ENCODE measurements at places on chromosomes 3 and 15. TPM values are rescaled to one million over a fixed set of nuclear protein-coding genes. Genes with fewer than 3 reads are reported as not detected.

The KLHL6 gene
- total RNA-seq = 1.5 TPM

The TLR9 gene
- 0.09 TPM for total RNA-seq

The LINGO1 gene
- 1.5 TPM for total RNA-seq

The HIGD2B gene
- not detected for total RNA-seq

The BHLHE40 gene
- total RNA-seq = 13.2 TPM

The SH3GL3 gene
- total RNA-seq = 8.6 TPM

DNA sequence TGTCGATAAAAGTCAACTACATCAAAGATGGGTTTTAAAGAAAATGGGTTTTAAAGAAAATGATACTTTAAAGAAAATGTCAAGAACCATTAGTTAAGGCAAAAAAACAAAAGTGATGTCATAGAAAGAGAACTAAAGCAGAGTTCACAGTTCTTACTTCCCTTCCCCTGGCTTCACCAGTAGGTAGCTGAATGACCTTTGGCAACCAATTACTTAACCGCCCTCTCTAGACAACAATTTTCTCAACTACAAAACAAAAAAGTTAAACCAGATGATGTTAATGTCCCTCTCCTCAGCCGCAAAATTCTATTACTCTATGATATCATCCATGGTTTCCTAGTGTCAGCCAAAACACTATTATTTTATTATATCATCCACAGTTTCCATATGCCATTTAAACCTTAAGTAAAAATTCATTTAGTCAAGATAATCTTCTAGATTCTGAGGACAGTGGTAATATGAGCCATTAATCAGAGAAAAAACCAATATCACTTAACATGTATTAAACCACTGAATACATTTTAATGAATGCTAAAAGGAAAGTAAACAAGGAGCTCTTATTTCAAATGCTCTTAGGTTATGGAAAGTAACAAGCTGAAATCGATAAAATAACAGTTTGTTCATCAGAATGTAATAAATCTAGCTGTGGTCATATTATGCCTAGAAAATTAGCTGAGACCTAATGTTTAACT, 13.1 kb downstream of the RYK start:
- DNase-seq = peak; percentile 57

DNA sequence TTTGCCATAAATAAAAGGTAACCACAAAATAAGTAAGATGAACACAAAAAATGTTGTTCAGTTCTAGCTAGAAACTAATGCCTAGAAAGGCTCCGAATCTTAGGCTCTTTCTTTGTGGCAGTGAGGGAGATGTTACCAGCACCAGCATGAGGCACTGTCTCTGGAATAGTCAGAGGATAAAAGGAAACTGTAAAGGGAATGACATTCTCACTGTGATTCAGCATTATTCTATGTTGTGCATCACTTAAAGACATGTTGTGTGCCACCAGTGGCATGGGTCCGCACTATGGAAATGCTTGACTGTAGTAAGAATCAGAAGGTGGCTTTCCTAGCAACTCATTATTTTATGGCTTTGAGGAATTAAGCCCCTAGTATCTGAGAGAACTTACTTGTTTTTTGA, 70.8 kb downstream of the SEC22A start:
- DNase-seq = no peak

- no peak for DNase-seq
These were observed 3.3 kb downstream of the RAB8B start for GRCh38 chr15:63192619-63193206.

GRCh38 chr3:51968883-51969678, 1.8 kb upstream of the PCBP4 start:
- no peak for DNase-seq

DNA sequence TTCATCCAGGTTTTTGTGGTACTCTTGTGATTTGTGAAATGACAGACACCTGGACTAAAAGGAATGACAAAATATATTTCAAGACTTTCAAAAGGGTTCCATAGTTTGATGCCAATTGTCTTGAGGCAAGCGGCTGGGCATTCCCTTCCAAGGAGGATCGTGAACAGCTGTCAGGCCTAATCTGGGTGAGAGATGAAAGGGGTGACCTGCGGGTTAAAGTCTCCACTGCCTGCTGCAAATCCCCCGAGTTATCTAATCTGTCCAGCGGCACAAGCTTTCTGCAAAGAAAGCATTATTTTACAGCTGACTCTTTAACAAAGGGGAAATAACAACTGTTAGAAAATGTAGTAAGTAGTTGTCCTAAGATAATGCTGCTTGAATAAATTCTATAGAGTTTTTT, 128.7 kb upstream of the MB21D2 start:
- peak; percentile 27 for DNase-seq

- DNase-seq = no peak
These were observed 2.0 kb downstream of the DCUN1D1 start for GRCh38 chr3:182978387-182978786.

DNA sequence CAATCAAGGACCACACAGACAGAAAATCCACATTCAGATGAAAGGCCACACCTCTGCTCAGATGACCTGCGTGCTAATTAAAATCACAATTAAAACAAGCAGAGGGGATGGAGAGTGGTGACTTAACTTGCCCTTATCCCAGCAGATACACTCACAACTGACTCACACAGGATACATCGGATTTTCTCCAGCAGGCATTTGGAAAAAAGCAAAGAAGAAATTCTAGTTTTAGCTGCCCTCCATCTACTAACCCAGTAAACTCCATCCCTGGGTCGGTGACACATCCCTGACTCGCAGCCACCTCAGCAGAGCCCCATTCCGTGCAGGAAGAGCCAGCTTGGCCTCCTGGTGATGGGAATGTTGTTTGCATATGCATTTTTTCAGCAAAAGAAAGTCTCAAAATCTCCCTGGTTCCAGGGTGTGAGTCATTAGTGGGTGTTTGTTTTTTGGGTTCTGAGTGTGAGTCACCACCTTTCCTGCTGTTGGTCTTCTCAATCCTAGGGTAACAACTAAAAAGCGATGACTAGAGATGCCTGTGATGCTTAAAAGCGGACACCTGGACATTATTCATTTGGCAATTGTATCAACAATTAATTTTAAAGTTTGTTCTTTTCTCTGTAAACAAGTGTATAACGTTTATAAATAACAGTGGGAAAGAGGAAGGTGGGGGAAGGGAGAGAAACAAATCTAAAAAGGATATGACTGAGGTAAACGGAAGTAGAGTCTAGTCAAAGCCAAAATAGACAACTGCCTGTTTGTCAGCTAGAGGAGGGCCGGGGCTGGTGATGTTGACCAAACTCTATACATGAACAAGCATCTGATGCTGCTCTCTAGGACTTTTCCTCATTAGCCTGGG, 49.8 kb upstream of the SLC4A7 start:
- DNase-seq = peak; percentile 47

GRCh38 chr3:13509816-13510192, 29.7 kb downstream of the HDAC11 start:
- DNase-seq = no peak

GRCh38 chr3:31503456-31503855, 29.3 kb upstream of the STT3B start:
- no peak for DNase-seq

- DNase-seq = no peak
These were observed 74.8 kb upstream of the RPL32 start for GRCh38 chr3:12916159-12916558.

DNA sequence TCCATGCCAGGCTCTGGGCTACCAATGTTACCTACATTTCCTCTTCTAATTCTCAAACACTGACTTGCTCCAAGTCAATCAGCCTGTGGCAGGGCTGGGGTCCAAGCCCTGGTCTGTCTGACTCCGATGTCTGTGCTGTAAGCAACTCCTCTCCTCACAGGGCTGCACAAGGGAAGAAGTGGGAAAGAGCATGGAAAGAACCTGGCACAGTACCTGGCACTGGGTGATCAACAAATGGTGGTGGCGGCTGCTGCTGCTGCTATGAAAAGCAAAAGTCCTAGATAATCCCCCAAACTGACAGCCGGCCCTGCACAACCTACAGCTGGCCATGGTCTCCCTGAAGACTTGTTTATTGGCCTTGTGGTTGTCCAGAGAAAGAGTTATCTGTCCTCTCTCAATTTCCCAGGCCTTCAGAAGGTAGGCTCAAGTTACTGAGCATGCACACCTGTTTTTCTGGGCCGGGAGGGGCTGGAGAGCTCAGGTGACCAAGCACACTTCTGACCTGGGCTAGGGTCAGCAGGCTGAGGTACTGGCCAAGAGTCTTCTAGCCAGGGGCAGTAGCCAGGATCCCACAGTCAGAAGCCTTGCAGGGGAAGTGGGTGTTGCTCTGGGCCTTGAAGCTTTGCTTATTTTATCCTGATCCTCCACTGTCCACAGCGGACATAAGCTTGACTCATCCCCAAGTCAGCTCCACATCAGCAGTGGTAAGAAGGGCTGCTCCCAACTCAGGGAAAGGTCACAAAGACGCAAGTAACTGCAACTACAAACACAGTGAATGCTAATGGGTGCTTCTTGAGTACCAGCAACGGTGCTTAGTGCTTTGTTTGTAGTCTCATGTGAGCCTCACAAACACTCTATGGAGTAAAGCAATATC, 35.3 kb upstream of the KY start:
- DNase-seq = peak; percentile 72

DNA sequence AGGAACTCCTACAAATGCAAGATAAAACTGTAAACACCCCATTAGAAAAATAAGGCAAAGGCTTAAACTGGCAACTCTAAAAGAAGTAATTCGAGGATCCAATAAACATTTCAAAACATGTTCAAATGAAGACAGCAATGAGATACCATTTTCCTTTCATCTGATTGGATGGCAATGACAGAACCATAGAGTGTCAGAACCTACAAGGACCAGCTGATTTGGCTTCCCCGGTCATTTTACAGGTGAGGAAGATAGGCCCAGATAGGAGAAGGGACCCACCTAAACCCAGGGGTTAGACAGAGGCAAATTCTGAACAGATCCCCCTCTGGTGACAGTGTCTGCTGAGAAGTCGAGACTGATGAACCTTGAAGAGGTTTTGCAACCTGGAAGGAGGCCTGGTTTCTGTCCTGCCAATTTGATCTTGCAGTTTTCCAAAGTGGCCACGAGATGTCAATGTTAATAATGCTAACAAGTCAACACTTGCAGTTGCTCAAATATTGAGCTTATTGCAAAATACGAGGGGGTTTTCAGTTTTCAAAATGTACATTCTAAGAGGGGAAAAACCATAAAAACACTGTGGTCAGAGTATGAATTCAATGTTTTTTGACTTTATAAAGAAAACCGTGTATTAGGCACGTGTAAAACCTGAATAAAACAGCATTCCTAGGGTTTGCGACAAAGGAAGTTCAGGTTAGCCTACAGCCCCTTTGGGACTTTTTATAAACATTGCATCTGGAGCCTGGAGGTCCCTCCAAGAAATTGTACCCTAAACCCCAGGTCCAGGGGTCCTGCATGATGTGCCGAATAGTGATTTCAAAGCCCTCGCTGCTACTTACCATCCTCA, 21.5 kb downstream of the CFAP161 start:
- DNase-seq = peak; percentile 81

DNA sequence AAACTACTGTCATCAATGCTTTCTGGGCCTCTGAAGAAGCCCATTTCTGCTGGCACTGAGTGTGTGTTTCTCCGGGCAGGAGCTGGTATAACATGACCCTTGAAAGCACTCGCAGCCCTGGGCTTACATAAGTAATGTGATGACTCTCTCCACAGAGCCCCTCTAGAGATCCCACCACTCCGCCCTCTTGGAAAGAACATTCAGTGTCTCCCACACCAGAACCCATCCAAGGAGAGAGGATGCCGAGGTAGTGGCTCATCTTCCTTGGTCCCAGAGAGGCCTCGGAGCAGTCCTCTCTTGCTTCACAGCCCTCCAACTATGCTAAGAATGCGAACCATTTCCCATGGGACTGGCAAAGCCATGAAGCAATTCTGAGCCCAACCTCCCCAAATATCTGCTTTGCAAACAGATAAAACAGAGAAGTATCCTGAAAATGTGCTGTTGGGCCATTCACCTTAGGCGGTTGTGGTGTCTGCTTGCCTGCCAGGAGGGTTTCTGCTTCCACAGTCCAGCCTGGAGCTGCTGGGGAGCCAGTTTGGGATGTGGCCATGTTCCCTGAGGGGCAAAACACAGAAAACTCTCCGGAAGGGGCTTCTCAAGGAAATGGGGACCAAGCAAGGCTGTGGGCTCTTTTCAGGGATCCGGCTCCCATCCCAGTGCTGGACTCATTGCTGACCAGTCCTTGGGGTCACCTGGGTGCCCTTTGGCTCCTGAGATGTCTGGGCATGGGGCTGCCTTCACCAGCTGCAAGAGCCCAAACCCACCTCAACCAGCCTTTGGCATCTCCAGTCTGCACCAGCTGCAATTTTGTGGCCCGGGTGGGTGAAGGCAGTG, 47.3 kb downstream of the AMOTL2 start:
- DNase-seq = peak; percentile 82

DNA sequence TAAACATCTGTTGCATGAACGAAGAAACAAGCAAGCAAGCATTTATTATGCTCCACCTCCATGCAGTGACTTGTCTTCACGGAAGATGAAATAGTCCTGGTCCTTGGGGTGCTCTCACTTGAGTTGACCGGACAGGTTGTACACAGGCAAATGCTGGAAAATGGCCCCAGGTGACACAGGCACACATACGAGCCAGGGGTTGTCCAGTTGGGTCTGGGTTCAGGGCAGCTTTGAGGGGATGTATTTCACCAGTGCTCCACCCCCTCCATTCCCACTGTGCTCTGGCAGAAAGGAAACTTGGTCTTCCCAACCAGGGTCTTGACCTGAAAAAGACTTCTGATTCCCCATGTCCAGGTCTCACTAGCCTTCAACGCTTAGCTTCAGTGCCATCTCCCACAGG, 48.3 kb upstream of the ITGA11 start:
- DNase-seq = no peak

GRCh38 chr3:127206611-127207516, 13.9 kb downstream of the PRR23E start:
- no peak for DNase-seq

- DNase-seq = no peak
These were observed 133.5 kb upstream of the TBL1XR1 start for GRCh38 chr3:177330779-177331178.

- DNase-seq = no peak
These were observed 7.6 kb upstream of the FOXB1 start for GRCh38 chr15:59996298-59997041.

DNA sequence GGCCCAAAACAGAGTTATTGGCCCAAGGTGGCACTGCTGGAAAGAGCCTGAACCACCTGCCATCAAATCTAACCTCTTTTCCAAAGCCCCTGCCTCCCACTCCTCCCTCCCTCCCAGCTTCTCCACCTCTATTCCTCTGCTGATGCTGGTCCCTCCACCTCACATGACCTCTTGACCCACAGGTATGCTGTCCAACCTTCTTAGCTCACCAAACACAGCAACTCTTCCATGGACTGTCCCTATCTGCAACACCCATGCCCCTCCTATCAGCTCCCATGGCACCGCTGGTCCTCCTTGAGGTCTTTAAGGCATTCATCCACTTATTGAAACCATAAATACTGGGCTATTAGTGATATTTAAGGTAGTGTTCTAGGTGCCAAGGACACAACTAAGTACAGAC, 12.6 kb downstream of the NUP210 start:
- no peak for DNase-seq

- DNase-seq = peak; percentile 24
These were observed 17.2 kb upstream of the CCR4 start for GRCh38 chr3:32934150-32934742.

DNA sequence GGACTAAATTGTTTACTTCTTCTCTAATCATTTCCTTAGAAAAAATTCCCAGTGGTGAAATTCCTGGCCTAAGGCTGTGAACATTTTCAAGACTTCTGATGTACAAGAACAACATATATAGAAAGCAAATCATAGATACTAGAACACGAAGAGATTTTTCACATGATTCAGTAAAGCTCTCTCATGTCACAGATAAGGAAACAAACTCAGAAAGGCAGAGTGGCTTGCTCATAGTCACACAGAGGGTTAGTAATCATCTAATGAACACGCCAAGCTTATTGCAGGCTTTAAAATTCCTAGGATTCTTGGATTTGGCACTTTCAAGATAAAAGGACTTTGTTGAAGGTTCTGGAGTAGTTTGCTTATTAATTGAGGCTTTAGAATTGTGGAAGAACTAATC, 26.2 kb downstream of the CRTAP start:
- DNase-seq = no peak
